ENCODE measurements at places on chromosomes 6 and 20.

GRCh38 chr20:62487561-62488354 lies 12.0 kb upstream of the GATA5 start:
- DNase-seq: no peak

DNA sequence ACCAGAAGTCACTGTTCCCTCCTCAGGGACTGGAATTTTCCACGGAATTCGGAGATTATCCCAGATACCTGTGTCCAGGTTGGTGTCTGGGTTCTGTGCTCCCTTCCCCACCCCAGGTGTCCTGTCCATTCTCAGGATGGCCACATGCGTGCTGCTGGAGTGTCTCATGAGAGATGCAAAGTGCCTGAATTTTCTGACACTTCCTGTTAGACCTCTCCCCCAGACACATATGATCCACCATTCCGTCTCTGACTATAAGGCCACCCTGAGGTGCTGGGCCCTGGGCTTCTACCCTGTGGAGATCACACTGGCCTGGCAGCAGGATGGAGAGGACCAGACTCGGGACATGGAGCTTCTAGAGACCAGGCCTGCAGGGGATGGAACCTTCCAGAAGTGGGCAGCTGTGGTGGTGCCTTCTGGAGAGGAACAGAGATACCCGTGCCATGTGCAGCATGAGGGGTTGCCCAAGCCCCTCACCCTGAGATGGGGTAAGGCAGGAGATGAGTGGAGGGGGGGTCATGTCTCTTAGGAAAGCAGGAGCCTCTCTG lies 14.4 kb upstream of the HLA-A start:
- no peak for DNase-seq

DNA sequence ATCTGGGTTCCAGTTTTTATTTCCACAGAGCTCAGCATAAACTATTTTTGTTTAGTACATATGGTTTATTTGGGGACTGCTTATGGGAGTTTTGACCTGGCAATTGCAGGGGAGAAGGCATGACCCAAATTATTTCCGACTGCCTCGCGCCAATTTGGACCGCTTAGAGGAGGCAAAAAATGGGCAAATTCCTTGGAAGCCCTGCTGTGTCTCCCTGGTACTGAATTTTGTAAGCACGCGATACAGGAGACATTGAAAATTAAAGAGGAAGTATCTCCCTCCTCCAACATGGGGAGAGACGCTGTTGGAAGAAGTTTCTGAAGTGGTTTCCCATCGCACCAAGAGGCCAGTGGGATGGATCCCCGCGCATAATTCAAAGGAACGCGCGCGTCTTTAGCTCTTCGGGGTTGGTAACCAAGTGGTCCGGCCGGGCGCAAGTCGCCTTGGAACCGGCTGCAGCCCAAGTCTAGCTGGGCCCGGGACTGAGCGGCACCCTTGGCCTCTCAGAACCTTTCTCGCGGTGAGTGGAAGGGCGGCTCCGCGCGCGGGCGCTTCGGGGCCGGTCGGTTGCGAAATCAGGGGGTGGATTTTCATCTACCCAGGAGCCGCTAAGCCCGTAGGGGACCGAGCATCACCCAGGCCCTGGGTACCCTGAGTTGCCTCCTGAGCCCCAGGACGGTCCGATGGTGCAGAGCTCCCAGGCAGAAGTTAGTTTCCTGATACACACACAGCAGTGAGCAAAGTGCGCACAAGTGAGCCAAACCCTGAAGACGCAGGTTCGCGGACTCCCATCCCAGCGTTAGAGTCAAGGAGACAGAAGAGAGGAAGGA lies 6.2 kb downstream of the NKX2-2 start:
- DNase-seq: no peak

DNA sequence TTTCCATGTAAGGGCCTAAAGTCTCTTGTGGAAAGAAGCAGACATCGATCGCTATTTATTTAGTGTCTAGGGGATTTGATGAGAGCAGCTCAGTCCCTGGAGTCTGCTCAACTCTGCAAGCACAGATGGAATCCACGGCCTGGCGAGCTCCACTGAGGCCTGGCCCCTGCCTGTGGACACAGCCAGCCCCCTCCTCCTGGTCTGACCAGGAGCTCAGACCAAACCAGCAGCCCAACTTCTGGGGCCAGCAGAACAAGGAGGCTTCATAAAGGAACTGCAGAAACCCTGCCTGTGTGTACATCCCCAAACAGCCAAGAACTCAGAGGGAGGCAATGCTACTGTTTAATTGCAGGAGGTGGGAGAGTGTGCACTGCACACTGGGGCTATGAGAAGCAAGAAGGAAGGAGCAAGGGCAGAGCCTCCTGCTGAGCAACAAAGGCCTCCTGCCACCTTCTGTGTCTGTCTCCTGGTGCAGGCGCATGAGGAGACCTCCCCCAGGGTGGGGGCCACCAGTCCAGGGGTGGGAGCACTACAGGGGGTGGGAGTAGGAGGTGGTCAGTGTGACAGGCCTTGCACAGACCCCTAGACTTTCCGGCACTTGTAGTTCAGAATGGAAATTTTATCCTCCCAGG lies 3.8 kb downstream of the CST5 start:
- DNase-seq: no peak

GRCh38 chr6:43669922-43670622 lies 17.5 kb downstream of the MRPS18A start:
- DNase-seq: peak; percentile 81

GRCh38 chr6:103819509-103819908 lies 1040.2 kb downstream of the HACE1 start:
- peak; percentile 57 for DNase-seq

GRCh38 chr6:117829594-117830319 lies 77.3 kb upstream of the SLC35F1 start:
- no peak for DNase-seq

DNA sequence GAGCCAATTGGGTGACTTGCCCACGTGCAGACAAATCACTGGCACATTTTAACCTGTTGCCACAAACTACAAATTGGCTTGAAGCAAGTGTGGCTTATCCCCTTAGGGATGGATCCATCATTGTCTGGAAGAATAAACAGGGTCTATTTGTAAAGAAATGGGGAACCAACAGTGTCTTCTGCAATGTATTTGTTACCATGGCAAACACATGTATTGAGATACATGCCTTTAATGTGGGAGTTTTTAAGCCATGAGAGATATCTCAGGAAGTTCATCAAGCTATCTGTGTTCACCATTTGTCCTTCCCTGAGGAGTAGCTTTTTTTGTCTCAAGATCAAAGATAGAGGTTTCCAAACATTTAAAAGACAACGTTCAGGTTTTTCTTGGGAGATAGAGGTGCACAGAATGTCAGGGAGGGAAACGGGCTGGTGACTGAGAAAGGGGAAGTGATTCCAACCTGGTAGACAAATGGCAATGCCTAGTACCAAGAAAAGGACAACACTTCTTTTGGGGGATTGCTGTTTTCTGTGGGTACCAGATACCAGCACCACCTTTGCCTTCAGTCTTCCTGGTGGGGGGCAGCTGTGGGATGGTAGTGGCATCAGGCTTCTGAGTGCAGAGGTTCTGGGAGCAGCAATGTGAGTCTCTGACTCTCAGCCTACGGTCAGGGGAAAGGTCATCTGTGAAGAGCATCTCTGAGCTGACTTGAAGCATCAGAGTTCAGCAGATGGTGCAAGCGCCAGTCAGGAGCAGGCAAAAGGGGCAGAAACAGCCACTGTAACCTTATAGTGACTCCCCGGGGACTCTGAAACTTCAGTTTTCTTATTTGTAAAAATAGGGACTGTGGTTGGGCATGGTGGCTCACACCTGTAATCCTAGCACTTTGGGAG lies 20.1 kb upstream of the BCAS1 start:
- DNase-seq: no peak

DNA sequence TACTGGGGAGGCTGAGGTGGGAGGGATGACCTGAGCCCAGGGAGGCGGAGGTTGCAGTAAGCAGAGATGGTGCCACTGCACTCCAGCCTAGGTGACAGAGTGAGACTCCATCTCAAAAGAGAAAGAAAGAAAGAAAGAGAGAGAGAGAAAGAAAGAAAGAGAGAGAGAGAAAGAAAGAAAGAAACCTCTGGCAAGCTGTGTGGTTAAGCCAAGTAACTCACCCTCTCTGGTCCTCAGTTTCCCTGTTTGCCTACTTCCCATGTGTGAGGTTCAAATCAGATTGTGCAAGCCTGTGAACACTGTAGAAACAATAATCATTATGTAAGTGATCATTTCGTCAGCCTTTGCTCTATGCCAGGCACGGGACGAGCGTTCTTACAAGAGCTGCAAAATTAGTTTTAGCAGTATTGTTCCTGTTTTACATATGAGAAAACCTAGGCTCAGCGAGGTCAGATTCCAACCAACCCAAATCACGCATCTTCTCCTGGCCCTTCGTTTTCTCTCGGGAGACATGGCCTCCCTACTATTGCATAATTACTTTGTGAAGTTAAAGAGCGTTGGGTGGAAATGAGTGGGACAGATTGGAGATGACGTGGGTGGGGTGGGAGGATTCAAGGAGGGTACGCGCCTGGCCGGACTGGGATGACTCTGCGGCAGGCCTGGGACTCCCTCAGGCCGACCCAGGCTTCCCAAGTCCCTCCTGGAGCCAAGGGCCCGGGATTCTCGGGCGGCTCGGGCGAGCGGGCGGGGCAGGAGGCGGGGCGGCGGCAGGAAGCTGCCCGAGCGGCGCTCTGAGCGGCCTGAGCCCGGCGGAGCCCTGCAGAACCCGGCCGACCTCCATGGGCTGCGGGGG lies at the start of gene SNX21:
SNX21 (plus strand) TSS at position 770 of the 853 bp plus-strand sequence. CDS start 121 bp downstream, outside the sequence.
- peak; percentile 79 for DNase-seq

DNA sequence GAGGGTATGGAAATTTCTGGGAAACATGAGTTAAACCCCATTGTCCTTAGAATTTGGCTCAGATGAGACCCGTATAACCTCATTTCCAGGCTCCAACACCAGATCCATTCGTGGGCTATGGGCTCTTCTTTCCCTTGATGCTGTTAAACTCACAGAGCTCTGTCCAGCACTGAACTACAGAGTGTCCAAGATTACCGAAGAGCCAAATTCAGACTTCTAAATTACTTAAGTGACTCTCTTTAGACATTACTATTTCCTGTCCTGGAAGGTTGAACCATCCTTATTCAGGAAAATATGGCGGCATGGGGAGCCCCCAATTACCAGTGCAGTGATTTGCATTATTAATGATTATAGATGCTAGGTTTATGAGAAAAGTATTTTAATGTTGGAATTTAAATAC lies 124.9 kb upstream of the EDN1 start:
- no peak for DNase-seq

DNA sequence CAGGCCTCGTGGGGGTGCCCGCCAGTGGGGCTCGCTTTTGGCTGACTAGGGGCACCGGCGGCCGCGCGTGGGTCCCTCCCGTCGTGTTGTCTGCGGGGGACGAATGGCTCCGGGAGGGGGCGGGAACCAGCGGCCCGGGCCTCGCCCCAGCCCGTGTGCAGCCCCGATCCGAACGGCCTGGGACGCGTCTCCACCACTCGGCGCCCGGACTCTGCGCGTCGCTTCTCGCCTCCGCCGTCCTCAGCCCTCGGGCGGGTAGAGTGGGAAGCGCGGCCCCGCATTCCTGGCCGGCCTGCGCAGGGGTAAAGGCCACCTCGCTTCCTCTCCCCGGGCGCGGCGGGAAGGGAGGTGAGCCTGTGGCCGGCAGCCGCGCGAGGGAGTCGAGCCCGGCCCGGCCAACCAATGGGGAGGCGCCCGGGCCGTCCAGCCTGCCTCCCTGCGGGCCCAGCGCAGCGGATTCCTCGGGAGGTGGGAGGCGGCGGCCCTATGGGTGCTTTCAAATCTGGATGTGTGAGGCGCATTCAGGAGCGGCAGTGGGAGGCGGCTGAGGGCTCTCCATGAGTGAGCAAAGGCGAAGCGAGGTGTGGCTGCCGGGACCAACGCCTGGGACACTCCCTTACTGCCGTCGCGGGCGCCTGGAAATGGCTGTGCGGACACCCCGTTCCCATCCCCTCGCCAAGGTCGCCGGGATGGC lies 1.1 kb upstream of the ZBTB46 start:
- no peak for DNase-seq

DNA sequence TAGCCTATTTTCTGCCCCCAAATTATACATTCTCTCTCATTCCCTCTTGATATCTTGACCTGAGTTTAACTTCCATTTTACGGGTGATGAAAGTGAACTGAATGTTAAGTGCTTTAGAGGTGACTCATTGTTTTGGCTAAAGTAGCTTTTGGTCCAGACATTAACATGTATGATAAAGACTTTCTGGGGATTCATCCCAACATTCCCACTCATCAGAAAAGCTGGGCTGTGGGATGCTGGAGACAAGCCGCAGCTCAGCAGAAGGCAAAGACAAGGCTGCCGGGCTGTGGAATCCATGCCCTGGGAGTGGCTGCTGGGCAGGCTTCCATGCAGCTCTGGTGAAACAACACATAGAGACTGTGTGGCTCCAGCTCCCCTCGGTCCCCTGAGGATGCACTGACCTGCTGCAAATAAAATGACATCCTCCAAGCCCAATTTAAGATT lies 89.9 kb upstream of the SYNDIG1 start:
- no peak for DNase-seq

DNA sequence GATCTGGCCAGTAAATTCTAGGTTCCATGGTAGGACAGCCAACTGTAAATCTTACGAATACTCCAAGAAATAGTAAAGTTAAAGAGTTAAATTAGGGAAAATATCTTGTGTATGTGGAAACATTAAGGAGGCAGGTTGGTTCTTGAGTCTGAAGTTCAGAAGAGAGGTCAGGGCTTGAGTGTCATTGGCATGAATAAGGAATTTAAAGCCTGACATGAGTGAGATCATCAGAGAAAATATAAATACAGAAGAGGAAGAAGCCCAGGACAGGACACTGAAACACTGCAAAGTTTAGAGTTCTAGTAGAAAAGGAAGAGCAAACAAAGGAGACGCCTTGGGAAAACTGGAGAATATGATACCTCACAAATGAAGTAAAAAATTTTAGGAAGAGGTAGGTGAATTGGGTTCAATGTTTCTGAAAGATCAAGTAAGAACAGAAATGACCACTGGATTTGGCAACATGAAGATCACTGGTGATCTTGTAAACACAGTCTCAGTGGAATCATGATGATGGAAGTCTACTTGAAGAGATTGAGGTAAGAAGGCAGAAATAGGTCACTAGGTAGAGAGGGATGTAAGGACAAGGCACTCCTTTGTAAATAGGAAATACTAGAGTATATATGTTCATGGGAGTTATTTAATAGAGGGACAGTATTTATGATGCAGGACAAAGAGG lies 41.6 kb upstream of the SYNCRIP start:
- DNase-seq: no peak

DNA sequence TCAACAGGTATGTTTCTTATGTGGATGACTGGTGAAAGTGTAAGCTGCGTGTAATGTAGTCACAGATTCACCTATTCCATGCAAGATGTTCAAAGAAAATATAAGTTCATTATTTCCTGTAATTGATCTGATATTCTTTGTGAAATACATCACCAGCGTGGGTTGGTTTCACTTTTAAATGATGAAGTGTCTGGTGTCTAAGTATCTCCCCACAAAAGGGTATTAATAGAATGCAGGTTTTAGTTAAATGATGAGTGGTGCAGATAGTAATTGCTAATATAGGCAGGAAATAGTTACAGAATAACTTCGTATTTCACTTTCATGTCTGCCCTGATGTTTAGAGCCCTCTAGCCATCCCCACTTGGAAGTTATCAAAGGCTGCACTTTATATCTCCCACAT lies 22.2 kb downstream of the PGBD1 start:
- no peak for DNase-seq

GRCh38 chr6:109471105-109471810 lies 11.8 kb downstream of the ZBTB24 start:
- DNase-seq: no peak

GRCh38 chr20:58228484-58229197 lies at the start of gene ANKRD60:
TSS of gene ANKRD60 (minus strand) at chr20:58228653. CDS start at chr20:58228653, 0 bp downstream.
- DNase-seq: peak; percentile 75

GRCh38 chr6:127404594-127405178 lies 54.5 kb downstream of the KIAA0408 start:
- DNase-seq: no peak

- no peak for DNase-seq
These were observed 71.4 kb upstream of the CST7 start for GRCh38 chr20:24877652-24878051.

- no peak for DNase-seq
These were observed 2.7 kb upstream of the RBM24 start for GRCh38 chr6:17278289-17279063.

- no peak for DNase-seq
These were observed 7.2 kb downstream of the CDC25B start for GRCh38 chr20:3803289-3803688.

Data from activated CD4-positive, alpha-beta T cell treated with anti-CD3 and anti-CD28 coated beads, Interleukin-2, amount 10 ng/mL, durations not matched to agents 24 days and 14 days (primary cell).